B cell (primary cell): ENCODE measurements at places on chromosomes 13 and 19. TPM values are rescaled to one million over a fixed set of nuclear protein-coding genes. Genes with fewer than 3 reads are reported as not detected.
A peak's percentile ranks its signal among the peaks of the same experiment; 100 is the strongest.

DNA sequence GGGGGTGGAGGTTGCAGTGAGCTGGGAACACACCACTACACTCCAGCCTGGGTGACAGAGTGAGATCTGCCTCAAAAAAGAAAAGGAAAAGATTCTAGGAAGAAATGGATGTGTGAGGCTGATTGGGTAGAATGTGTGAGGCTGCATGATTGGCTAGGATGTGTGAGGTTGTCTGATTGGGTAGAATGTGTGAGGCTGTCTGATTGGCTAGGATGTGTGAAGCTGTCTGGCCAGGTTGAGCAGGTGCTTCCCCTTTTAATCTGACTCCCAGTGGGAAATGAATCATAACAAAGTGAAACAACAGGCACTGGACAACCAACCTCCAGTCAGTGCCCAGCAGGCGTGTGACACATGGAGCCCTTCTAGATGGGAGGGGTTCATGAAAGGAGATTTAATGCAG is 14.7 kb downstream of the C13orf46 start:
- DNase-seq, result no peak
- H3K4me1 ChIP-seq, result no peaks in the 10 kb centered on the region
- no peak overlapping the region for H3K27ac ChIP-seq
- H3K27me3 ChIP-seq, result no peaks in the 10 kb centered on the region
- no peaks in the 10 kb centered on the region for H3K36me3 ChIP-seq

DNA sequence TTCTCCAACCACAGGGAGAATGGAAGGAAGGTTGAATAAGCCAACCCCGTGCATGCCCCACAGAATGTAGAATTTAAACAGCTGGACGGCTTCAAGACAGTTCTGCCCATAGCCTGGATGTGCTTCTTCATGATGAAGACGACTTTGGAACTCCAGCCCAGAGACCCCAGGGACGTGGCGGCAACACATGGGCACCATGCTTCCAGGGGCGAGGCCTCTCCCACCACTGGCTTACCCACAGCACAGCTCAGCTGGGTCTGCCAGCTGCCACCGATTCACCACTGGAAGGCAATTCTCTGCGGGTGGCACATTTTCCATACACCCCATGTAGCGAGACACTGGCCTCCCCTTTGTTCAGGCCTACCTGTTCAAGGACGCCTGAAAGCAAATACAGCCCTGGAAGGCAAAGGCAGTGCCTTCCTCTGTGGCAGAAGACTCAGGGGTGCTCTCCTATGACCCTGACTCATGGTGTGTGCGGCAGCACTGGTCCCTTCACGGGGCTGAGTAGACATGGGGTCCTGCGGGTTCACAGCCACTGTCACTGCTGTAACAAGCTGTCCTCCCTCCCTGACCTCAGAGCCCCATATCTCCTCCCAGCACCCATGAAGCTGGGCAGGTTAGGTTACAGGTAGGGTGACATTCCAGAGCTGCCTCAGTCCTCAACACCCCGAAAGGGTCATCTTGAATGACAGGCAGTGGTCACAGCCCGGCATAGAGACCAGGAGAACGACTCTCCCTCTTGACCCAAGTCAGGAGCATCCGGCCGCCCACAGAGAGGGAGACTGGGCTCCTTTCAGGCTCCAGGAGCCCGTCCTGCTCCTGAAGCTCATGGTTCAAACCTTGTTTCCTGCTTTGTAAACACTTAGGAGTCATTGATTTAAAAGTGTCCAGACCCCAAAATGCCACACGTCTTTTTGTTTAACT is 72.7 kb downstream of the SPACA7 start:
- DNase-seq, result no peak
- no peaks in the 10 kb centered on the region for H3K27me3 ChIP-seq
- no peaks in the 10 kb centered on the region for H3K4me1 ChIP-seq
- no peak overlapping the region for H3K4me3 ChIP-seq
- H3K27ac ChIP-seq, result no peak overlapping the region

DNA sequence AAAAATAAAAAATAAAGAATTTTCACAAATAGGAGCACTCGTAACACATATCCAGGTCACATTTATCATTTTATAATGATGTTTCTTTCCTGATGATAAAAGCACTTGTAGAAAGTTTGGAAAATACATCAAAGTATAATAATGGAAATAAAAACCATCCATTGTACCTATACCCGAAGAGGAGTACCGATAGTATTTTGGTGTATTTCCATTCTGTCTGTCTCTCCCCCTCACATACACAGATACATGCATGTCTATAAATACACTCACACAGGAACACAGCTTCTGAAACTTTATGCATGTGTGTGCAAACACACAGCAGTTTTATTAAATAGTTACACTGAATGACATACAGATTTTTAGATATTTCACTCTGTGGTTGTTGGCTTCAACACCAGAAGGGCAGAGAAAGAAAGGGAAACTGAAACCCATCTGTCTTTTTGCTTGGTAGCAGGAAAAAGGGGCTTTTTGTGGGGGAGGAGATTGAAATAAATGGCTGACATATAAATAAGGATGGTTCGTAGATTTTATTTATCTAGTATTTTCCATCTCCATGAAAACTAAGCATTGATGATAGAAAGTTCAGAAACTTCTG is 114.8 kb downstream of the LRCH1 start:
- peaks cover 46% of the 10 kb centered on the region for H3K4me1 ChIP-seq
- H3K27ac ChIP-seq, result peak overlapping the region; percentile 81
- peak overlapping the region; percentile 58 for H3K4me3 ChIP-seq
- peaks cover 20% of the 10 kb centered on the region for H3K36me3 ChIP-seq

DNA sequence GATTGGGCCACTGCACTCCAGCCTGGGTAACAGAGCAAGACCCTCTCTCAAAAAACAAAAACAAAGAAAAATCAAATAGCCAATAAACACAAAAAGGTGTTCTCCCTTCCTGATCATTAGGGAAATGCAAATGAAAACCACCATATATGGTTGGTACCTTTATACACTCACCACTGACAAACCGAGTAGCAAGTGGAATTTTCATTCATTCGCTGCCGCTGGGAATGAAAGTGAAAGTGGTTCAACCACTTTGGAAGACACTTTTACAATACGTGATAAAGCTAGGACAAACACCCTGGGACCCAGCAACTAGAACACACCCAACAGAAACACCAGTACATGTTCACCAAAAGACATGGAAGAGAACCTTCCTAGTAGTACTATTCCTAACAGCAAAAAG is 21.0 kb downstream of the GRIK5 start:
- H3K27me3 ChIP-seq, result no peaks in the 10 kb centered on the region
- no peak overlapping the region for H3K4me3 ChIP-seq
- no peak overlapping the region for H3K27ac ChIP-seq

DNA sequence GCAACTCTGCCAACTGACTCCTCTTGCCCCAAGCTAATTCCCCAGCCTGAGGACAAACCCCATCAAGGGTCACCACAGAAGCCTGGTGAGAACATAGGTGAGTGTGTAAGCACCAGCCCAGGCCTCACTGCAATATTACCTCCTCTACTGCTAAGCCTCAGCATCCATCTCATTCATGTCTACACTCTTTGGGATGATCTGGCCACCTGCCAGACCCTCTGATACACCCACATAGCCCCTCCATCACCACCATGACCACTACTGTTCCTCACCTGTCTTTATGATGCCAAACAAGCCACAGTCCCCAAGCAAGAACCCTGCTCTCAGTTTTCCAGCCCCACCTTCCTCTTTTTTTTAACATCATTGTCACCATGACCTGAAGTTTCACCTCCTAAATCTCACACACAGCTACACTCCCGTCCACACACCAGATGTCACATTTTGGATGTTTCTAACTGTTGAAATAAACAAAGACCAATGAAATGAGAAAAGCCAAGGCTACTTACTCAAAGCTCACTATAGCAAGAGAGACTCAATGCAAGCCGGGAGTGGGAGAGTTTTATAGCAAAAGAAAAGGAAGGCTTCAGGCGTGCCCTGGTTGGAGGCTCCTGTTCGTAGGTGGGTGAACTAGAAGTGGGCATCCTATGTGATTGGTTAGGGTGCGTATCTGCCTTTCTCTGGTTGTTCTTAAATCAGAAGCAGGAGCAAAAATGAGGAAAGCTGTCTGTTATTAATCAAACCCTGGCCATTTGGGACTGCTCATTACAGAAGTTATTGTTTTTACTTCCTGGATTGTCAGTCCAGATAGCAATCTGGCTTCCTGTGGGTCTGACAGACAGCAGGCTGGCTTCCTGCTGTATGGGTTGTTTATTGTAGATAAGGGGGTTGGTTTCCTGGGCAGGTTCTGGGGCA is 2.0 kb downstream of the ZNF792 start:
- H3K27ac ChIP-seq, result no peak overlapping the region
- H3K36me3 ChIP-seq, result peaks cover 13% of the 10 kb centered on the region
- H3K27me3 ChIP-seq, result no peaks in the 10 kb centered on the region
- DNase-seq, result no peak
- H3K4me1 ChIP-seq, result peaks cover 20% of the 10 kb centered on the region
- peak overlapping the region; percentile 75 for H3K4me3 ChIP-seq

- no peaks in the 10 kb centered on the region for H3K36me3 ChIP-seq
- H3K27ac ChIP-seq, result no peak overlapping the region
- no peaks in the 10 kb centered on the region for H3K4me1 ChIP-seq
- H3K4me3 ChIP-seq, result no peak overlapping the region
- no peak for DNase-seq
Observed at GRCh38 chr13:109418111-109418510, 368.3 kb downstream of the IRS2 start.

DNA sequence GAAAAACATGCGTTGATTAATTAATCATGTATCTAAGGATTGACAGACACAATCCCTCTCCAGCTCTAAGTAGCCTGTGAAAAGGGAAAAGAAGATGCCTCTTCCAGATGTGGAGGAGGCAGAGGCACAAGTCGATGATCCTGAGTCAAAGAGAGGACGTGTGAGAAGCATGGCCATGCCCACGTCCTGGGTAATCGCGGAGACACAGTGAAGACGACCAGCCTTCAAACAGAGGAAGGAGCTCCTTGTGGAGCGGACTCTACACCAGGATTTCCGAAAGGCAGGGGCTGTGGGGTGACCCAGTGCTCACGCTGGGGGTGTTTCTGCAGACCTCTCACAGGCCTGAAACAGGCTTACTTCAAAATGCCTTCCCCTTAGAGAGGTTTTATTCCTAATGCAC is 70.5 kb downstream of the COL4A1 start:
- H3K27me3 ChIP-seq, result no peaks in the 10 kb centered on the region
- no peak overlapping the region for H3K27ac ChIP-seq
- H3K36me3 ChIP-seq, result no peaks in the 10 kb centered on the region
- no peak overlapping the region for H3K4me3 ChIP-seq

DNA sequence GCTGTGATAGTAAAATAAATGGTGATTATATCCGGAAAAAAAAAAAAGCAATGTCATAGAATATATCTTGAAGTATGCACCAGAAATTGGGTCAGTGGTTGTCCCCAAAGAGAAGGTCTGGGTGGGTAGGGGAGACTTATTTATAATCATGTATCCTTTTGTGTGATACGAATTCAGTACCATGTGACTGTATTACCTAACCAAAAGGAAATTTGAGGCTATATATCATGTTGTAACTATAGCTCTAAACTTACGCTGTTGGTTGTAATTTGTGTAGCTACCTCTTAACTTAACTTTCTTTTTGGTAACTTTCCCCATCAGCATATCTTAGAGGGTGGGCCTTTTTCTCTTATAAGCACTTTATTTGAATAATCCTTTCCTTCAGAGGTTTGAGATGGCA is 25.2 kb upstream of the KCTD4 start:
- H3K4me3 ChIP-seq, result no peak overlapping the region
- H3K36me3 ChIP-seq, result no peaks in the 10 kb centered on the region
- no peak for DNase-seq
- no peak overlapping the region for H3K27ac ChIP-seq

DNA sequence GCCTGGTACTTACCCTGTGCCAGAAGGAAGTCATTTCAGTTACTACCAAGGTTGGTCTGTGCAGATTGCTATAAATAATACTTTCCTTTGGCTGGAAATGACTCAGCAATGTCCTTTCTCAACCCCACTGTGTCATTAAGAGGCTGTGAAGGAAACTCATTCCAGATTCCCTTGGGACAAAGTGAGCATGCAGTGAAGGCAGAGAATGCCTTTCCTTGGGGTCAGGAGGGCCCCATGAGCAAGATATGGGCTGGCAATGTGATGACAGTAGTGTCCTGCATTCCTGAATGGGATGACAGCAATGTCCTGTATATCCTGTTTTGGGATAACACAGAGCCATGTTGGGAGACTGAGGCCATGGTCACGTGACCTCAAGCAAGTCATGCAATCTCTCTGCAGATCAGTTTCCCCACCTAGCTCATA is 213.1 kb upstream of the TMTC4 start:
- no peaks in the 10 kb centered on the region for H3K36me3 ChIP-seq
- H3K27ac ChIP-seq, result no peak overlapping the region
- H3K4me1 ChIP-seq, result no peaks in the 10 kb centered on the region
- DNase-seq, result no peak

GRCh38 chr19:2973229-2973628 is 4.1 kb upstream of the TLE6 start:
- H3K27ac ChIP-seq, result no peak overlapping the region
- H3K36me3 ChIP-seq, result no peaks in the 10 kb centered on the region
- DNase-seq, result no peak

DNA sequence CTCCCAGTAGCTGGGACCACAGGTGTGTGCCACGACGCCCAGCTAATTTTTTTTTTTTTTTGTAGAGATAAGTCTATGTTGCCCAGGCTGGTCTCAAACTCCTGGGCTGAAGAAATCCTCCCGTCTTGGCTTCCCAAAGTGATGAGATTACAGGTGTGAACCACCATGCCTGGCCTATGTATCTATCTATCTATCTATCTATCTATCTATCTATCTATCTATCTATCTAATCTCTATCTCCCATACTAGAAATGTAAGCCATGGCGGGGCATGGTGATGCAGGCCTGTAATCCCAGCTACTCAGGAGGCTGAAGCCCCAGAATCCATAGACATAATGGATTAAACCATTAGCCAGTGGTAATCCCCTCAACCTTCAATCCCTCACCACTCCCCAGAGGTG is 6.5 kb upstream of the SERTAD3 start:
- no peaks in the 10 kb centered on the region for H3K36me3 ChIP-seq
- no peak for DNase-seq
- H3K27me3 ChIP-seq, result no peaks in the 10 kb centered on the region
- no peak overlapping the region for H3K4me3 ChIP-seq

- no peak for DNase-seq
- H3K4me3 ChIP-seq, result no peak overlapping the region
- H3K4me1 ChIP-seq, result no peaks in the 10 kb centered on the region
- no peak overlapping the region for H3K27ac ChIP-seq
- no peaks in the 10 kb centered on the region for H3K36me3 ChIP-seq
- no peaks in the 10 kb centered on the region for H3K27me3 ChIP-seq
Observed at GRCh38 chr19:34989298-34989697, 10.8 kb upstream of the GRAMD1A start.

PBX4 gene
- total RNA-seq, result 11.7 and 11.8 TPM in 2 replicates

SHISA7 gene
- total RNA-seq, result not detected in 2 replicates

TJP3 gene
- 2.0 and 2.9 TPM in 2 replicates for total RNA-seq

PSG3 gene
- total RNA-seq, result not detected in 2 replicates

ALOX5AP gene
- 72.3 and 87.5 TPM in 2 replicates for total RNA-seq

WDR88 gene
- 0.47 and 0.51 TPM in 2 replicates for total RNA-seq

NKPD1 gene
- 0.27 TPM in 1 of 2 replicates, not detected in the other for total RNA-seq
